Dermis blood vessel endothelial cell (primary cell): ENCODE measurements at places on chromosomes 3 and 15. TPM values are rescaled to one million over a fixed set of nuclear protein-coding genes. Genes with fewer than 3 reads are reported as not detected.

The RNU5B-1 gene
- total RNA-seq = not detected in 2 replicates

The PLCB2 gene
- under 0.01 and 0.05 TPM in 2 replicates for total RNA-seq

The LRRC49 gene
- total RNA-seq = 4.9 and 6.3 TPM in 2 replicates

The OR5H14 gene
- under 0.01 TPM in 1 of 2 replicates, not detected in the other for total RNA-seq

The GOLGA8Q gene
- total RNA-seq = 0.09 and 0.85 TPM in 2 replicates

The MAGI1 gene
- total RNA-seq = 101 and 106 TPM in 2 replicates

The C3orf33 gene
- 0.98 and 2.0 TPM in 2 replicates for total RNA-seq

The TMCC1 gene
- 18.5 and 21.7 TPM in 2 replicates for total RNA-seq

The TICRR gene
- total RNA-seq = 2.2 and 7.0 TPM in 2 replicates

The SMCO1 gene
- total RNA-seq = not detected in 2 replicates
